ENCODE measurements at places on chromosomes 5 and 9.

GRCh38 chr5:132272311-132273210 lies 15.1 kb downstream of the PDLIM4 start:
- DNase-seq, result peak; percentile 54

- DNase-seq, result no peak
Measured at GRCh38 chr9:136771907-136772415, 7.6 kb upstream of the LCN15 start.

- DNase-seq, result no peak
Measured at GRCh38 chr9:133505186-133505830, 19.5 kb downstream of the MYMK start.

DNA sequence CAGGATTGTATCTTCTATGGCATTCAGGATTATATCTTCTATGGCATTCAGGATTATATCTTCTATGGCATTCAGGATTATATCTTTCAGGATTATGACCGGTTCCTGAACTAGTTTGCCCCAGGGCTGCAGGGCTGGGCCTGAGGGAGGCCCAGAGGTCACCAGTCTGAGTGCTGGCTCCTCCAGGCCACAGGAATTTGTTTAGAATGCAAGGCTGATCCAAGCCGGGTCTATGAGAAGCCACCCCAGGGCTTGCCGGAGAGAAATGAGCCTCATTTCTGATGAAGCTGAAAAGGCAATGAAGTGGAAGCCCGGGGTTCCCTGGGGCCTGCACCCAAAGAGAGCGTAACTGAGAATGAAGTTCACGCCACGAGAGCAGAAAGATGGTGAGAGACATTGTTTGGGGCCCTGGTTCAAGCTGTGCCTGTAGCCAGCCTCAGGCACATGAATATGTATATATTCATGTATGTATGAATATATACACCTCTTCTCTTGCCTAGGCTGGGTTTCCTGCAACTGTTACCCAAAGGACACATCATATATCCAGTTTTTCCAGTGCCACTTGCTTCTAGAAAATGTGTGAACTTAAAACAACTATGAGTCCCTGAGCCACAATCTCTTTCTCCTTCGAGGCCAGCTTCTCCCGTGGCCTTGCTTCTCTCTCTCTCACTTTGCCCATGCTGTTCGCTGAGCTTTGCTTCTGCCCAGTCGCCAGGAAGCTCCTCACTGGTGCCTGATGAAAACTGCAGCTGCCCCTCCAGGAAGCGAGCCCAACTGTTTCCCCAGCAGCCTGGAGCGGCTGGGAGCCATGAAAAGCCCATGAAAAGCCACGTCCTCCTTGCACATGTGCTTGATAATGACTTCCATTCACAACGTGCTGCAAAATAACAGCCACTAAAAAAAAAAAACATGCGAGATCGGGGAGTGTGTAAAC lies 62.3 kb downstream of the GTF3C4 start:
- DNase-seq, result no peak

GRCh38 chr5:95617057-95617456 lies 2.8 kb upstream of the GPR150 start:
- DNase-seq, result no peak

DNA sequence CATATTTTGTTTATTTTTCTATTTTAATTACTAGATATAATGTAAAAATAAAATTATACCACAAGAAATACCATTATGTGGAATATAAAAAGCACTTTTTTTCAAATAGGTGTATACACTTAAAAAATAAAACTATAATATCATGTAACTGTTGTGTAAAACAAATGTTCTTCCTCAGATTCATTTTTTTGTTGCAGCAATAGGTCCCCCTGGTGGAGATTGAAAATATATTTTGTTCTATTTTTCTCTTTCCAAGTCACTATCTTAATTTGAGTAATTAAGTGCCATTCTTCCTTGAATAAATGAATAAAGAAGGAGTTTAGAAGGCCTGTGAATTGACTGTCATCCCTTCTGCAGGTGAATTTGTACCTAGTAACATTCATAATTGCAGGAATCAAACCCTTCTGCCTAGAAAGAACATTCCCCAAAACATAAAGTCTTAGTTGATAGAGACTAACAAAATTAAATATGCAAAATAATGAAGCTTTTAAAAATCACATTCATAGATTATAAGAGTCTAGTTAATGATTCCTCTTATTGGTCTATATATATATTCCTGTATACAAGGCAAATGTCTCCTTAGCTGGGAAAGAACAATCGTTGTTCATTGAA lies 23.4 kb downstream of the CETN3 start:
- DNase-seq, result no peak

GRCh38 chr9:115204904-115205453 lies 87.0 kb upstream of the TNC start:
- no peak for DNase-seq

DNA sequence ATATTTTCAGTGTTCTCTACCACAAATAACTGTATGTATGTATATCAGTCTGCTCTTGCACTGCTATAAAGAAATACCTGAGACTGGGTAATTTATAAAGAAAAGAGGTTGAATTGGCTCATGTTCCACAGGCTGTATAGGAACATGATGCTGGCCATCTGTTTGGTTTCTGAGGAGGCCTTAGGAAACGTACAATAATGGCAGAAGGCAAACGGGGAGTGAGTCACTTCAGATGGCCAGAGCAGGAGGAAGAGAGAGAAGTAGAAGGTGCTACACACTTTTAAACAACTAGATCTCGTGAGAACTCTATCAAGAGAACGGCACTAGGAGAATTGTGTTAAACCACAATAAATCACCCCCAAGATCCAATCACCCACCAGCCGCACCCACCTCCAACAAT lies 121.7 kb downstream of the ADAMTS6 start:
- DNase-seq, result no peak
